Ureter (tissue), 1 donor: ENCODE measurements at places on chromosomes 12 and 14.

DNA sequence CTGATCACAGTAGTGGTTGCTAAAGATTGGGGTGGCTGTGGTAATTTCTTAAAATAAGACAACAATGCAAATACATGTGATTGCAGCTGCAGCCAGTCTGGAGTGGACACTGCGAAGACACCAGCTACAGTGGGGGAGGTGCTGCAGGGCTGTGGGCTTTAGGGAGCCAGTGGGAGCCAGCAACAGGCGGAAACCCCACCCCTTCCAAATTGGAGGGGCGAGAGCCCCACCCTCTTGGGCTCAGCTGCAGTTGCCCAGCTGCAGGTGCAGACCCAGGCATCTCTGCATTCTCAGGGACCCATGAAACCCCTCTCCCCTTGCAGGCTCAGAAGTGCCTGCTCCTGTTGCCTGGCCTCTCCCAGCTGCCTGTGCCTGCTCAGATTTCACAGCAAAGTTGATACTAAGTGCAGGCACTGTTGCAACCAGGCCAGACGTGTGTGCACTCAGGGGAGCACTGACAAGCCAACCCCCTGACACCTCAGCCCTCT is 104.8 kb downstream of the MYF5 start:
- no peak for DNase-seq

DNA sequence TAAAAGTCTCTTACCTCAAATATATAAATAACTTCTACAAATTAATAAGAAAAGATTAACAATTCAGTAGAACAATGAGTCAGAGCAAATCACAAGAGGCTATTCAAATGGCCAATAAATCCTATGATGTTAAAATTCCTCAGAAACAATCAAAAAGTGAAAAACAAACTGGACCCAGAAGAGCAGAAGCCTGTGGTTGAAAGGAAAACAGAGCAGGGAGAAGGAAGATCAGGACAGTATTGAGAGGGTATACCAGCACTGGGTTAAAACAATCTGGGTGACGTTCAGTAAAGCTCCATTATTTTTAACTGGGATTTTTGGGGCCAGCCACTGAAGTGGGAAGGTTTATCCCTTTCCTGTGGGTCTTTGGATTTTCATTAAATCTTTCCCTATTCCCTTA is 39.7 kb upstream of the PCED1B start:
- no peak for DNase-seq

GRCh38 chr12:65055859-65056258 is 65.2 kb downstream of the WIF1 start:
- DNase-seq, result no peak

DNA sequence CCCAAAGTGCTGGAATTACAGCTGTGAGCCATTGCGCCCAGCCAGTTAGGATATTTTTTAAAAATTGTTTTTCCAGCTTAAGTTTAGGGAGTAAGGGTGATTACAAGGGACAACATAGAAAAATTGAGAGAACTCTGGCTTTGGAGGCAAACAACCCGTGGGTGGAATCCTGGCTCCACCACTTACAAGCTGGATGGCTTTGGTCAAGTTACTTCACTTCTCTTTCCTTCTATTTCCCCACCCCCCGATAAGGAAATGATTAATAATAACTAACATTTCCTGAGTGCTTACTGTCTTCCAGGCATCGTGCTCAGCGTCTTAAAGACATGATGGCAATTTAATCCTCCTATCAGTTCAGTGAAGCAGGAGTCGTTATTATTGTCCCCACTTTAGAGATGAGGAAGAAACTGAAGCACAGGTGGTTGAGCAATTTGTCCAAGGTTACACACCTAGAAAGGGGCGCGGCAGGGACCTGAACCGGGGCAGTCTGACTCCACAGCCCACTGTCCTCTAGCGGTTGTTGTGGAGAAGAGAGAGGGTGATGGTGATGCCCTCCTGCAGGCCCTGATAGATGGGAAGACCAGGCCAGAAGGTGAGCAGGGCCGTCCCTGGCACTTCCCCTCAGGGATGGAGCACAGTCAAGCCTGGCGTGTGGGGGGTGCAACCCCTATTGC is 16.7 kb upstream of the FAIM2 start:
- no peak for DNase-seq

GRCh38 chr14:64721899-64722298 is 17.7 kb downstream of the PLEKHG3 start:
- no peak for DNase-seq

DNA sequence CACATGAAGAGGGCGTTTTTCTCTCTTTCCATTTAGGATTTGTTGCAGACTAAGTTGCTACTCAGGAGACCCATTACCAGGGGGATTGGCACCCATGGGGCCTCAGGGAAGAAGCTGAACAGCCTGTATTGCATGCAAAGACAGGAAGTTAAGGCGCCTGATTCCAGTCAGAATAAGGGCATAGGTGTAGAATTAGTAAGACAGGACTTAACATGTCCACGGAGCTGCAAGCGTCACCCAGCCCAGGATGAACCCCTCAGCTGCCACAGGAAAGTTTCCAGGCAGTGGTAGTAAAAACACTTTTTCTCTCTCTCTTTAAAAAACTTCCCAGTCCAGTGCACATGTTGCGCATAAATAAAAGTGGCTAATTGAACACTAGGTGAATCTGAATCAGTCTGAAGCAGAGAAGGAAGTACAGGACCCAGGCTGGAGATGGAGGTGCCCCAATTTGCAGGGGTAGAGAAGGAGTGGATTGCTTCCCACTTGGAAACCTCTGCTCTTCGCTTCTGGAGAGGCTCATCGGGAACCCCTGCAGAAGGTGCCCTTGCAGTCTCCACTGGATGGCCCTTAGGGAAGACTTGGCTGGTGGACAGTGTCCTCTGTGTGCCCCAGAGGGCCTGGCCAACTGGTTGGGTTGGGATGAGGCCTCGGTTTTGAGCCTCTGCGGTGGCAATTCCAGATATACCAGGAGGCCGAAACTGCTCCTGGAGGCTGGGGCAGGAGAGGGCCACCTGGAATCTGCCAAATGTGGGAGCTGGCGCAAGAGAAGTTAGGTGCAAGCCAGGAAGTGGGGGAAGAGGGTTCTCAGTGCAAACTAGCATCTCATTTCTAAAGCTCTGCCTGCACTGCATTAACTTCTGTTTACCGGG is 10.7 kb upstream of the TBX3 start:
- peak; percentile 75 for DNase-seq

- DNase-seq, result no peak
These were observed 14.2 kb downstream of the FAIM2 start for GRCh38 chr12:49889361-49890095.

DNA sequence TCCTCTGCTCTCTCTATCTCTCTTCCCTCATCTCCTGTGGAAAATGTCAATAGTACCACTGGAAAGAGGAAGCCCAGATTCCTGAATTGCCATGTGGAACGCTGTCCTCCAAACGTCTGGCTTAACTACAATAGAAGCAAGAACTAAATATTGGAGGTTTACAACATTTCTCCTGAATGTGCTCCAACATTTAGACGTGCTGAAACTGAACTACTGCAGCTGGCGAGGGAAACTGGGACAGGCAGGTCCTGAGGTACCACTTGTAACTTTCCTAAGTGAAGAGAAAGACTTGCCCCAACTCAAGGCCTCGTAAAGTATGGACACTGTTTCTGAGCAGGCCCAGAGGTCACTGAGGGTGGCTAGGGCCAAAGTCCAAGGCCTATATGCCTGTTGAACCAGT is 187.7 kb downstream of the NTF3 start:
- no peak for DNase-seq

DNA sequence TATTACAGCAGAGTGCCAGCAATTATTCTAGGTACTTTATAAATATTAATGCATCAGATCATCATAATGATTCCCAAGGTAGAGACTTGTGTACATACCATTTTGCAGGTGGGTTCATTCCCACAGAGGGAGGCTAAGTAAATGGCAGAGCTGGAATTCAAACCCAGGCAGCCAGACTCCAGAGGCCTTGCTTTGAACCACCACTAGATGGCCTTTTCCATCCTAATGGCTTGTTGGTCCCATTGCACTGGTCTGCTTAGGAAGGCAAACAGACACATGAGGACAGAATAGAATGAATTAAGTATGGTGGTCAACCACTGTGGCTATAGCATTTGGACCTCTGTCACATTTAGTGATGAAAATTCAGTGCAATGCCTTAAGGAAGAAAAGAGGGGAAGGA is 158.7 kb downstream of the METTL25 start:
- DNase-seq, result no peak

- no peak for DNase-seq
These were observed 8.7 kb downstream of the PHB2 start for GRCh38 chr12:6961695-6962284.

DNA sequence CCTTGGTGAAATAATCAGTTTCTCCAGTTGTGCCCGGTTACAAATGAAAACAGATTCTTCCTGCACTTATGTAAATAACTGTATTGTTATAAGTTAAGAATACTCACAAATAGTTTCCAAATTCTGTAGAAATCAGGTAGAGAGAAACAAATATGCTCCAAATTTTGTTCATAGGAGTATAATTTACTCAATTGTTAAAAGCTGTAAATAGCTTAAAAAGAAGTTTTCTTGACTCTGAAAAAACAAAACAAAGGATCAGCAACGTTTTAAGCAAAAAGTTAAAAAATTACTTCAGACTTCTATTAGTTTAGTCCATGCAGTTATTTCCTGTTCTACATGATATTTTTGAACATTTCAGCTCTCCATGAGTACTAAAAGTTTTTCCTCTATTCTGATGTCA is 30.0 kb upstream of the SLC38A4 start:
- DNase-seq, result no peak

GRCh38 chr12:51424662-51425539 is at the start of gene SLC4A8:
SLC4A8 (plus strand) TSS chr12:51424831; CDS start chr12:51424988, 157 bp downstream.
- DNase-seq, result peak; percentile 80

DNA sequence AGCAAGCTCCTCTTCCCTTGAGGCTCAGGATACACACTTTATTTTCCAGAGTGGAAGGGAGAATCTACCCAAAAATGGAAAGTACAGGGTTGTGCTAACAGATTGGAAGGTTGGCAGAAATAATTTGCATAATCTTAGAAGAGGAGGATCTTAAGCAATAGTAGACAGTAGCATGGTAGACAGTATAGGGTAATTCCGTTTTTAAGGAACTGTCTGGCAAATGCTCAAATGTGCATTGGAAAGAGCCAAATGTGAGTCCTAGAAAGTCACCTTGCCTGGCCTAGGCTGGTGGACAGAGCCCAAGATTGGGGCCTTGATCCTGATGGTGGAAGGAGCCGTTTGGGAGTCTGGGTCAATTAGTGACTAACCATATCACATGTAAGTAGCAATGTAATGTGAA is 13.1 kb upstream of the CARMIL3 start:
- no peak for DNase-seq
